Activated naive CD4-positive, alpha-beta T cell treated with anti-CD3 and anti-CD28 coated beads for 36 hours (primary cell): ENCODE measurements at places on chromosomes 13 and 19. TPM values are rescaled to one million over a fixed set of nuclear protein-coding genes. Genes with fewer than 3 reads are reported as not detected.

DNA sequence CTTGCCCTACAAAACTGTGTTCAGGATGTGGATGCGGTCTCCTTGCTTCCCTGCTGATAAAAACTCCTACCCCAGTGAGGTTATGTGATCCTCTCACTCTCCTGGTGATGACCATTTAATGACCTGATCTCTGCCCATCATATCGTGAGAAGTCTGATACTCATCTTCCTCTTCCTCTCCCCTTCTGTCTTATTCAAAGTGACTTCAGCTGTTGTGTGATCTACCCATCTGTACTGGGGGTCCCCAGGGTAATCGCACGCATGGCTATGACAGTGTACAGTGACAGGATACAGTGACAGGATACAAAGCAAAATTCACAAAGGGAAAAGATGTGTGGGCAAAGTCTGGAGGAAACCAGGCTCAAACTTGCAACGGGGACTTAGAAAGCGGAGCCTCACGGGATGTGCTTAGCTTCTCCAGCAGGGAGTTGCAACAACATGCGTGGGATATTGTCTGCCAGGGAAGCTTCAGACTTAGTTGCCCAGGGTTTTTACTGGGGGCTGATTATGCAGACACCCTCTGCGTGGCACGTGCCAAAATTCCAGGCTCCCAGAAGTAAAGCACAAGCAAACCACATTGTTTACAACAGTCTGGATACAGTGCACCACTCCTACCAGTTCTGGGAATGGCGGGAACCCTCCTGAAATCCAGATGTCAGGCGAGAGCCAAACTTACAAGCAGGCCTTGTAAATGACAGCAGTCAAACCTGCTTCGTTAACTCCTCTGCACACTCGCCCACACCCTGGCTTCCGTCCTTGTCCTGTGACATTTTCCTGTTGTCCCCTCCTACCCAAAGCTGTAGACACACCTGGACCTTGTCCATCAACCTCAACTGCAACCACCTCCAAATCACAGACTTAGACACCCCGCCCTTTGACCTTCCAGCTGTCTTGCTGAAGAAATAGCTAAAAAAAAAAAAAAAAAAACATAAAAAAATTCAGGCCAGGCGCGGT is 18.0 kb upstream of the GARRE1 start:
- DNase-seq, result no peak

DNA sequence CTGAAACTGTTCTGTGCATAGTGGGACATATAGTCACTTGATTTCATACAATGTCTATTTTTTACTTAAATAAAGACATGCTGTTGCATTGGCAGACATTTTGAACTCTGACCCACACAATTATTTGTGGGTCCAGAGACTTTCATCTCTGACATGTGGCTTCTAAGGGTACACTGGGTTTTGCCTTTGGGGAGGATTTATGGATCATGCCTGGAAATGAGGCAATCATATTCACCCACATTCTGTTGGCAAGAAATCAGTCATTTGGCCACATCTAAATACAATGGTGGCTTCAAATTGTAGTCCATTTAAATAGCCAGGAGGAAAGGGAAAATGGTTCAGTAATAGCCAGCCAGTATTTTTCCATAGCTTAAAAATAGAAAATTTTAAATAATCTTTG is 238.3 kb upstream of the KLF12 start:
- no peak for DNase-seq

- DNase-seq, result no peak
Observed at GRCh38 chr13:79593641-79594275, 112.8 kb downstream of the NDFIP2 start.

DNA sequence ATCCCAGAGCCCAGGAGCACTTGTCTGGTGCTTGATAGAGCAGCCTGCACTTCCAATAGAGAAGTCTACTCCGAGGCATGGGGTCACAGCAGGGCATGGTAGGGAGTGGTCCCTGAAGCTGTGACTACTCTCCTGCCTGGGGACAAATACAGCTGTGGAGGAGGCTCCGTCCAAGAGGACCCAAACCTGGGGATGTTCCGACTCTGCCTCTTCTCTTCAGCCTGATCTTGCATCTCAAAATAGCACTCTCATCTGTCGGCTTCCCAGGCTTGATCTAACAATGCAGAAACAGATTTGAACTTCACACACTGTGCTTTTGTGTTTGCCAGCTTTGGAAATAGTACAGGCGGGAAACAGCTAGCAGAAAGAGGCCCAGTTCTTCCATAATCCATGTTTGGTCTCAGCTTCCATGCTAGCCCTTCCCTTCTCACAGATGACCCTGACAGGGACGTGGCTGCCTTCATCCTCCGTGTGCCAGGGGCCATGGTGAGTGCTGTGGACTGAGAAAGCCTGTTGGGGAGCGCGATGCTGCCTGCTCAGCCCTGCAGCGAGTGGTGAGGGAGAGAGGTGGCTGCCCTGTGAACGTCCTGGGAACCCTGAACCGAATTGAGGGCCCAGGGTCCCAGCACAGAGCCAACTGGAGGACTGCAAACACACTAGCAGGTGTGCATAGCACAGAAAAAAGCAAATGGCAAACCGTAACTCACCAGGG is 150.3 kb upstream of the GPR12 start:
- DNase-seq, result no peak

DNA sequence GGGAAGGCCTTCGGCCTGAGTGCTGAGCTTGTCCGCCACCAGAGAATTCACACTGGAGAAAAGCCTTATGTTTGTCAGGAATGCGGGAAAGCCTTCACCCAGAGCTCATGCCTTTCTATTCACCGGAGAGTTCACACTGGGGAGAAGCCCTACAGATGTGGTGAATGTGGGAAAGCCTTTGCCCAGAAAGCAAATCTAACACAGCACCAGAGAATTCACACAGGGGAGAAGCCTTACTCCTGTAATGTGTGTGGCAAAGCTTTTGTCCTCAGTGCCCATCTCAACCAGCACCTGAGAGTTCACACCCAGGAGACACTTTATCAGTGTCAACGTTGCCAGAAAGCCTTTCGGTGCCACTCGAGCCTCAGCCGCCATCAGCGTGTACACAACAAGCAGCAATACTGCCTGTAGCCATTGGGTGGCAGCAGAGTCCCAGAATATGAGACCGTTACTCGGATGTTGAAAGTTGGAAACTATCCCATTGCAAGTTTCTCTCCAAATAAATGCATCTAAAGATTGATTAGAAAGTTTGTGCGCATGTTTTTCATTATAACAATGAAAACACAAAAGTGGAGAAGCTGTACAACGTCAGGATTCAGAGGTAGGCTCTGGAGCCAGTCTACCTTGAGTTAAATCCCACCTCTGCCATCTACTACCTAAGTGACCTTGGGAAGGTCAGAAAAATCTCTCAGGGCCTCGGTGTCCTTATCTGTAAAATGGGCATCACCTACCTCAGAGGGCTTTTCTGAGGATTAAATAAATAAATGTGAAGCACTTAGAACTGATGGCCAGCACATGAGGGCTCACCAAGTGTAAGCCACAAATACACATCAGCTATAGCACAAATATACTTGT is 21.1 kb downstream of the ZNF473 start:
- peak; percentile 61 for DNase-seq

DNA sequence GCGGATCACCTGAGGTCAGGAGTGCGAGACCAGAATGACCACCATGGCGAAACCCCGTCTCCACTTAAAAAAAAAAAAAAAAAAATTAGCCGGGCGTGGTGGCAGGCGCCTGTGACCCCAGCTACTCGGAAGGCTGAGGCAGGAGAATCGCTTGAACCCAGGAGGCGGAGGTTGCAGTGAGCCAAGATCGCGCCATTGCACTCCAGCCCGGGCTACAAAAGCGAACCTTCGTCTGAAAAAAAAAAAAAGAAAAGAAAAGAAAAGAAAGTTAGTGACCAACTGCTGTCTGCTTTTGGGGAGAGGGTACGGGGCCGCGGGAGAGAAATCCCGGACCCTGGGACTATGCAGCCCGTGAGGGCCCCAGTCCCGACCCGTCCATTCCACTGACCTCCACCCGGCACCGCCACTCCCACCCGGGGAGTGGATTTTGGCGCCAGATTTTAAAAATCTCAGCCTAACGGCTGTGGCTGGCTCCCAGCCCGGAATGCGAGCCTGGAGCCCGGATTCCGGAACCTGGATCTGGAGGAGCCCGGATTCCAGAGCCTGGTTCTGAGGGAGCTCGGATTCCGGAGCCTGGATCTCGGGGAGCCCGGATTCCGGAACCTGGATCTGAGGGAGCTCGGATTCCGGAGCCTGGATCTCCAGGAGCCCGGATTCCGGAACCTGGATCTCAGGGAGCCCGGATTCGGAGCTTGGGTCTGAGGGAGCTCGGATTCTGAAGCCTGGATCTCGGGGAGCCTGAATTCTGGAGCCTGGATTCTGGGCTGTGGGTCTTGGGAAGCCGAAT is 6.1 kb upstream of the LMNB2 start:
- DNase-seq, result no peak

DNA sequence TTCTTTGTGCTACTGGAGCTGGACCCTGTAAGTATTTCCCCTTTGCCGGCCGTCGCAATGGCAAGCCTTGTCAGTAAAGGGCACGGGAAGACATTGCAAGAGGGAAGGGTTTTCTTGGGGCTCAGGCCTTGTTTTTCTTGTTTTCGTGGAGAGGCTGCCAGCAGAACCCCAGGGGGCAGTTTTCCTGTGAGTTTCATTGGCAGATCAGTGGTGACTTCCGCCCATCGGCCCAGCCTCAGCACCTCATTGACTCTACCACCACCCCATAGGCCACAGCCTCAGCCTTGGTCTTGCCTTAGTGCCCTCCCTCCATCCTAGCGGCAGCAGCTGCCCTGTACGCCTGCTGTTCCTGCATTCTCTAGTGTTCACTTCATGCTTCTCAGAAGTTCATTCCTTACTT is 61.5 kb downstream of the GJA3 start:
- no peak for DNase-seq

GRCh38 chr19:35847911-35848310 is 4.4 kb downstream of the NPHS1 start:
- DNase-seq, result no peak

The FAM216B gene
- not detected for total RNA-seq

The CBY2 gene
- not detected for total RNA-seq

The ZNF547 gene
- 0.84 TPM for total RNA-seq

The NHLRC3 gene
- total RNA-seq, result 12.0 TPM

The FGF21 gene
- not detected for total RNA-seq

The ZNF534 gene
- total RNA-seq, result not detected

The SIGLEC9 gene
- 1.9 TPM for total RNA-seq

The PCDH8 gene
- not detected for total RNA-seq

The SLAIN1 gene
- total RNA-seq, result 18.0 TPM

The RDH8 gene
- total RNA-seq, result not detected

The ZNF90 gene
- 17.6 TPM for total RNA-seq

The CYP4F2 gene
- total RNA-seq, result not detected
